Right forelimb (tissue), 1 donor: ENCODE measurements at places on chromosomes 13 and 19.

DNA sequence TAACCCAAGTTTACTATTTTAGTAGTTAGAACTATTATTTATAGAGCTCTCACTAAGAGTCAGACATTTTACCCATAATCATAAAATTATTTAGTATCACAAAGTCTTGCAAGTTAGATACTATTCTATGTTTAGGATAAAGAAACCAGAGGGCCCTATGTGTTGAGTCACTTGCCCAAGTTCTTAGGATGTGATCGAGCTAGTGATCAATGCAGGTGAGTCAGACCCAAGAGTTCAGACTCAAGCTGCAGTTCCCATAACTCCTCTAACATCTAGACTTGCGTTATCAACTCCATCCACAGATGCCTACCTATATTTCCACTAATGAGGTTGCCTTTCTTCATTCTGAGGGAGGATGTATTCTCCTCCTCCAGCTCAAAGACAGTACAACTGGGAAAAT, 53.8 kb downstream of the DACH1 start:
- DNase-seq: no peak

DNA sequence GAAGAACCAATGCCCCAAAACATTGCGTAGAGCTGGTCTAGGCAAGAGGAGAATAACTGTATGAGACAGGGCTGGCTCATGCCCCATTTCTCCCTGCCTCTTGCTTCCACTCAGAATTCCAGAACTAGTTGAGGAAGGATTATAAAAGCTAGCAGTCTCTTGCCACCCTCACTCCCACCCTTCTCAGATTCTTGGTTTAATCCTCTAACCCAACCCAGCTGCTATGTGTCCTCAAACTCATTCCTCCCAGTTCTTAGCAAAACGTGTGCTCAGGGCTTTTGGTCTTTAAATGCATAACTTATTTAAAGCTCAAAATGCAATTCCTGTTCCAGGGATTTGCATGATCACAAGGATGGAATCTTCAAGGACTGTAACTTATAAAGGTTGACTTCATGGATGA, 466.3 kb downstream of the COG6 start:
- no peak for DNase-seq

GRCh38 chr13:112102243-112102642, 35.3 kb downstream of the SOX1 start:
- no peak for DNase-seq

- no peak for DNase-seq
These were observed 42.7 kb downstream of the GATAD2A start for GRCh38 chr19:19448238-19448544.

GRCh38 chr19:20165971-20166592, 932 bp upstream of the ZNF486 start:
- no peak for DNase-seq
